SK-MEL-5 (cell line): ENCODE measurements at places on chromosomes 11 and 22.

- DNase-seq = peak; percentile 6
These were observed 96.3 kb downstream of the SWAP70 start for GRCh38 chr11:9760193-9760575.

DNA sequence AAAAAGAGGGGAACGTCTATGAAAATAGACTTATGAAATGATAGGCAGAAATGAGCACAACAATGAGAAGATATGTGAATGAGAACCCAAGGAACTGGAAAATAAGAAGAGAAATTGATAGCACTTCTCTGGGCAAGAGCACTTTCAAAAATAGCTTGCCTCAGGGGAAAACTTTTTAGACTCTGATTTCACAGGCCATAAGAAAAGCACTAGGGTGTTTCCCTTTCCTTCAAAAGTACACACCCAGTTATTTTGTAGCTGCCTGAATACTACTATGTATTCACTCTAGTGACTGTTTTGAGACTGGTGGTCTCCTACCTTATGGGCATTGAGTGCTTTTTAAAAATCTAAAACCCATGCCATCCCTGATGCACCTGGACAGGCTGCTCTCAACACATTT lies 172.3 kb upstream of the SOX6 start:
- no peak for DNase-seq

DNA sequence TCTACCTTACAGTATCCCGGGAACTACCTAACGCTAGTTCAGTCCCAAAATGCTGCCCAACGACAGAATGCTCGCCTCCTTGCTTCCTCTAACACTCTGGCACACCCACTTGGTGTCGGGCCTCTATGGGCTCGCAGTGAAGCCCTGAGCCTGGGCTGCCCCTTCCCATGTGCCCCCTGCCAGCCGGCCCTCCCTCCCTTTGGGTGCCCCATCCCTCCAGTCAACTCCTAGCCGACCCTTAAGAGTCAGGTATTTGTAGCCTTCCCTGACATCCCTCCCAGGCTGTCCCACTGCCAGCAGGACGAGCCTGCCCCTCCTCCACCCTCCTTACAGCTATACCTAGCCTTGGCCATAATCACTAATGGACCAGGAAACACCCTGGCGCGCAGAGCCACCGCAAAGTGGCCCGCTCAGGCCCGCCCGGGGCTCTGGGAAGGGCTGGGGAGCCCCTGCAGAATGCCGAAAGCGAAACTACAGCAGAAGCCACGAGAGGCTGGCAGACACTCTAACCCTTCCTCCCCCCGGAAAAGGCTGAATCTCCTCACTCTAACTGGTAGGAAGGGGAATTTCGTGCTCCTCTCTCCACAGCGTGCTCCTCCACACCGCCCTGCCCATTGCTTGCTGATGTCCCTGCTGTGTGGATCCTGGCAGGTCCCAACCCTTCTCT lies 8.2 kb downstream of the CBX7 start:
- DNase-seq = no peak

DNA sequence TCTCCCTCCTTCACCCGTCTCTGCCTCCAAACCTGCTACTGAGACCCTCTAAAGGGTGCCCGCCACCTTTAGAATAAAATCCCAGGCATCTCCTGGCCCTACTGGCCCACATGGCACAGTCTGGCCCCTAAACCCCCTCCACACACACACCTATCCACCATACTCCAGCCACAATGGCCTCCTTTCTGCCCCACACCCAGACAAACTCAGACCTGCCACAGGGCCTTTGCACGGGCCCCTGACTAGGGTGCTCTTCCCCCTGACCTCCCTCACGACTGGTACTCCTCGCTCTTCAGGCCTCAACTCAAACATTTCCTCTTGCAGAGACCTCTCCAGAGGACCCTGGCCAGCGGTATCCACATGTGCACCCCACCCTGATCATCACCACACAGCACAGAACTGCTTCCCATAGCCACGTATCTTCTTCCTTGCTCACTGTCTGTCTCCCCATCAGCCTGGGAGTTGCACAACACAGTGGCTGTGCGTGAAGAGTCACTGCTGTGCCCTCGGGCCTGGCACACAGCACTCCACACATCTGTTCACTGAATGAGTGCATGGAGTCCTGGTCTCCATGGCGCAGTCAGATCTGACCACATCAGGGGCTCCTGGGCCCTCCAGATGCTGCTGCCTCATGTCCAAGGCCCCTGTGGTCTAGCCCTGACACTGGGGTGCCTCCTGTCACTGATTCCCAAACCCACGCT lies 66.2 kb upstream of the TCF20 start:
- DNase-seq = no peak

DNA sequence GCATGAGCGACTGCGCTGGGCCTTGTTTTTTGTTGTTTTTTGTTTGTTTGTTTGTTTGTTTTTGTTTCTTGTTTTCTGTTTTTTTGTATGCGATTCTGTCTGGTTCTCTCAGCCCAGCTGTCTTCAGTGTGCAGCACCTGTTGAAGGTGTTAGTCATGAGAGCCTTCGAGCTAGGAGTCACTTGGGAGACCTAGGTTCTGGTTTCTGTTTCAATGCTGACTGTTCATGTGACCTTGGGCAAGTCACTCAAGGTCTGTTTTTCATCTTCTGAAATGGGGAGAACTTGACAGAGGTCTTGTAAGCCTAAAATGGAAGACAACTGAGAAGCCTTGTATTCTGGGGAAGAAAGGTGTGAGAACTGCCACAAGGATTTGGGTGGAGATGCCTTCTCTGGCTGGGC lies 1.8 kb downstream of the DCPS start:
- no peak for DNase-seq

DNA sequence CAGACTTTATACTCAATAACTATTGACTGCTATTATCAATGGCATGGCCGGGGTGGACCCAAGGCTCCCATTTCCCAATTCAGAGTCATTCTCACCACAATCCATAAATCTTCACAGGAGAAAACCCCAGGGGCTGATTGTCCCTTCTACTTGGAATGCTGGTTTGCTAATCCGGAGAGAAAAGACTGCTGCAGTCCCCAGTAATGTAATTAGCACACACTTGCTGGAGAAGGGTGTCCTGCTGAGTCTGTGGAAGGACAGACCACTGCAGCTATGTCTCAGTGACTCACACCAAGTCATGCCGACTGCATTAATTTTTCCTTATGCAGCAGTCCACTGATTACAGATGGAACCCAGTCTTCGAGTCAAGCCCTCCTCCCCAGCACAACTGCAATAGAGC lies 5.9 kb upstream of the ETS1 start:
- DNase-seq = no peak

- DNase-seq = peak; percentile 85
These were observed at the start of gene RAD9A for GRCh38 chr11:67391304-67392182. TSS of gene RAD9A (plus strand) at chr11:67391986. CDS start at chr11:67392045, 59 bp downstream.

GRCh38 chr11:46363031-46363407 lies 15.8 kb downstream of the DGKZ start:
- peak; percentile 49 for DNase-seq

DNA sequence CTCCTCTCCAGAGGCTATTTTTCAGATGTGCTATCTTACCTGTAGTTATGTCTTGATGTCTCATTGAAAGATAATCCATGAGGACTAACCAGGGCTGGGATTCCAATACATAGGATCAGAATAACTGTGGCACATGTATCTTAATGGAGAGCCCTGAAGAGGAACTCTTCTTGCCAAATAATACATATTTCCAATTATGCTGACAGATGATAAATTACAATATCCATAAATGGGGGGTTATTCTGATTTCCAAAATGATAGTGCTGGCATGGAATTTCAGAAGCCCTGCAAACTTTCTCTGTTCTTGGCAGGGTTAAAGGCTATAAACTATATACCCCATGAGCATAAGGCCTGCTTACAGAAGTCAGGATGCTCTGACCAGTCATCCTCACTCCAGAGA lies 154.2 kb downstream of the ATG16L2 start:
- no peak for DNase-seq

GRCh38 chr22:20864186-20864908 lies 5.5 kb downstream of the SNAP29 start:
- DNase-seq = no peak

- peak; percentile 50 for DNase-seq
These were observed 76.2 kb downstream of the ARHGAP32 start for GRCh38 chr11:129115652-129116586.

- DNase-seq = peak; percentile 46
These were observed 482 bp downstream of the DDX17 start for GRCh38 chr22:38505541-38506117.

- no peak for DNase-seq
These were observed 3.8 kb downstream of the PIM3 start for GRCh38 chr22:49964136-49965090.

DNA sequence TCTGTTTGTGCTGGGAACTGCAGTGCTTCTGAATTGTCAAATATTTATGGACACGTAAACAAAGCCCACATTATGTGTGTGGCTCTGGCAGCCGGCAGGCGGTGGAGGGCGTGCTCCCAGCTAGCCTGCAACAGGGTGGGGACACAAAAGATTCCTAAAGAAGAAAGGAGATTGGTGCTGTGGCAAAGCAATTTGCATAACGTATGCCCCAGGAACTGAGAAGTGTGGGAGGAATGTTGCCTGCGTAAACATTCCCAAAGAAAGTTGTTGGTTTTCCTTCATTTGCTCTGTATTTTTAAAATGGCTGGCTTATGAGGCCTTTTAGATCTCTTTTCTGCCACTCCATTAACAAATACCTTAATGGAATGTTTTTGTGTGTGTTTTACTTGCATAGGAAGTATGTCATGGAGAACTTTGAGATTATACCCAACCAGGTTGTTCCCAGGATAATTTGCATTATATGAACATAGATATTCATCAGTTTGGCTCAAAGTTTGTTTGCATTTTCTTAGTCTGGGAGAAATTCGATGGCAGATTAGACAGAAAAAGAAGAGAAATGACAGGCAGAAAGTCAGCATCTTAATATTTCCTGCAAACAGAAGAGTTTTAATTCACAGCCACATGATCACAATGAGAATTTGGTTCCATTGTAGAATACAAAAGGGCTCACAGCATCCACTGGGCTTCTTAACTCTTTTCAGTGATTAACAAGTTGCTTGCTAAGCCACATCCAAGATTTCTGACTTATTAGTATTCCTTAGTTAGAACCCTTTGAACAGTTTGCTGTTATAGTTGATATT lies 41.8 kb upstream of the DLAT start:
- DNase-seq = peak; percentile 87

GRCh38 chr11:8934742-8935488 lies 2.2 kb upstream of the C11orf16 start:
- no peak for DNase-seq

DNA sequence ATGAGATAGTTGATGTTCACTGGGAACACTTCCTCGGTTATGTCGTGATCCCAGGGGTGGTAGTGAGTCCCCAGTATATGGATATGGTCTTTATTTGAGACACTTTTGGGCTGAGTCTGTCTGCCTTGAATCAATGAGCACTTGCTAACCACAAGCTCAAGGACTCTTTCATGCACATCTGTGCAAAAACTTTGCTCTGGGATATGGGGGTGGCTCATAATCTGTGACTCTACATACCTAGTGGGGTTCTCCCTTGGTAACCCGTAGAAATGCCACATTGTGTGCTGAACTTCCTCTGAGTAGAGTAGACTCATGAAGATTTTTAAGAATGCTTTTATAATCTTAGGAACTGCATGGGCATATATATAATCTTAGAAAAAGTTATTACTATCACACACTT lies 69.3 kb downstream of the SWAP70 start:
- DNase-seq = no peak

DNA sequence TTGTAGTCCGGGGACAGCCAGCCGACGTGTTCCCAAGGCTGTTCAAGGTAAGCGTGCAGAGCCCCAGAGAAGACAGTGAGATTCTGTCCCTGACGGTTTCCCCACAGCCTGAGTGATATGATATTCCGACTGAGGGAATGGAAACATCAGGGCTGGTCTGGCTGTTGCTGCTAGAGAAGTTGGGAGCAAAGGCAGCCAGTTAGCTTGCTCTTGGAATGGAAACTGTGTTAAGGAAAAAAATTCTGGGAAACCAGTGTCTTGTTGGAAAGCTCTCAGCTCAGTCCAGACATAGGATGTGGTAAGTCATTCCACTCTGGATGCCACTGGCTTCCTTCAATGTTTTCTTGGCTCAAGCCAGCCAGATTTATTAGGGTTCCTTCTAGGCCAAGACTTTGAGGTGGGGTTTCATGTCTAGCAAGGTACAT lies 8.8 kb downstream of the CRY2 start:
- no peak for DNase-seq

DNA sequence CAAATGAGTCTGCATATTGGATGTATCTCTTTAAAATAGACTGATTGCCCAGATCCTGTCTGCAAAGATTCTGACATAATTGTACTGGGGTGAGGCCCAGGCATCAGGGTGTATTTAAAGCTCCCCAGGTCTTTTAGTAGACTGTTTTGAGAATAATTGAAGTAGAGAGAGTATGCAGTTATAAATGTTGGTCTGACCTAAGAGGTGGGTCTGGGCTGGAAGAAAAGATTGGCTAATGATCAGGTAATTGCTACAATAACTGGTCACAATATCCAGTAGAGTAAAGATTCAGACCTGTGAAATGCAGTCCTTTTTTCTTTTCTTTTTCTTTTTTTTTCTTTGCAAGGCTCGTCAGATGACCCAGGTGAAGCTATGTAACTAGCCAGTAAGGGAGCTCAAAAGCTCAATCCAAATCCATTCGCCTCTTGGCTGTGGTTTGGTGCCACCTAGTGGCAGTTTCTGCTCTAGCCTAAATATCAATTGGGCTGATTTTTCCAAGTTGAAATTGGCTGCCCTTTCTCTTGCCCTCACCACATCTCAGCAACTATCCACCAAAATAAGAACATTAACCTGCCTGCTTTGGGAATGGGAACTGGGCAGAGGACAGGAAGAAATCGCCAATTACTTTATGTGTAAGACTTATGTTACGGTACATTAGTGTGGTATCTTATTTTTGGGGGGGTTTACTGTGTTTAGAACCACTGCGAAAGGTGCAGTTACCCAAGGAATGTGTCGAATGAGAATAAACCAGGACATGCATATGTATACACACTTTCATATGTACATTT lies 45.9 kb downstream of the ZNF143 start:
- peak; percentile 83 for DNase-seq

DNA sequence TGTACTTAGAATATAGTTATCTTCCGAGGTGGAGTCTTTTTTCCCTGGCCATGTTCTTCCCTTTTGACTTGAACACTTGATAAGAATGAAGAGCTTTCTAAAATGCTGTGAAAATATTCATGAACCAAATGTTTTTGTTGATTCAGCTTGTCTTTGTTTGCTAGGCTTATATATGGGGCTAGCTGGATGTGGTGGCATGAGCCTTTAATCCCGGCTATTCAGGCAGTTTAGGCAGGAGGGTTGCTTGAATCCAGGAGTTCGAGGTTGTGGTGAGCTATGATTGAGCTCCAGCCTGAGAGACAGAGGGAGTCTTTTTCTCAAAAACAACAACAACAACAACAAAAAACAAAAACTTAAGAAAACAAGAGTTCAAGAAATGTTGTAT lies 23.1 kb downstream of the CBL start:
- DNase-seq = no peak
